NCI-H1417 treated with DMSO at 0.1 percent for 48 hours (cell line): ENCODE measurements at places on chromosomes 16 and 17.

DNA sequence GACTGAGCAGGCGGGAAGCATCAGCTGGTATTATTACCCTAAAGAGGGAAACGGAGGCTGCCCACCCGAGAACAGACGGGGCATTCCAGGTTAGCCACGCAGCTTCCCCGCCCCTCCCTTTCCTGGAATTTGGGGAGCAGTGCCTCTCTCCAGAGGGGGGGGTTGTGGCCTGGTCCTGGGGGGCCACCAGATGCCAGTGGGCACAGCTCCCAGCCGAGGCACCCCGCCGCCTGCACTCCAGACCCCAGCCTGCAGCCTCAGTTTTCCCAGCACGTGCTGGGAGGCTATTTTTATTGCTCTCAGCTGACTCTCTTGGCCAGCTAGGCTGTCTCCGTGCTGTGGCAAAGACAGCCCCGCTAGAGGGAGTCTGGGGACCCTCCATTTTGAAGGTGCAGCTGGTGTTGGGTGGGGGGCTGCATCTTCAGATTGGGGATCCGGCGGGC is 62.7 kb upstream of the GSE1 start:
- DNase-seq: no peak

DNA sequence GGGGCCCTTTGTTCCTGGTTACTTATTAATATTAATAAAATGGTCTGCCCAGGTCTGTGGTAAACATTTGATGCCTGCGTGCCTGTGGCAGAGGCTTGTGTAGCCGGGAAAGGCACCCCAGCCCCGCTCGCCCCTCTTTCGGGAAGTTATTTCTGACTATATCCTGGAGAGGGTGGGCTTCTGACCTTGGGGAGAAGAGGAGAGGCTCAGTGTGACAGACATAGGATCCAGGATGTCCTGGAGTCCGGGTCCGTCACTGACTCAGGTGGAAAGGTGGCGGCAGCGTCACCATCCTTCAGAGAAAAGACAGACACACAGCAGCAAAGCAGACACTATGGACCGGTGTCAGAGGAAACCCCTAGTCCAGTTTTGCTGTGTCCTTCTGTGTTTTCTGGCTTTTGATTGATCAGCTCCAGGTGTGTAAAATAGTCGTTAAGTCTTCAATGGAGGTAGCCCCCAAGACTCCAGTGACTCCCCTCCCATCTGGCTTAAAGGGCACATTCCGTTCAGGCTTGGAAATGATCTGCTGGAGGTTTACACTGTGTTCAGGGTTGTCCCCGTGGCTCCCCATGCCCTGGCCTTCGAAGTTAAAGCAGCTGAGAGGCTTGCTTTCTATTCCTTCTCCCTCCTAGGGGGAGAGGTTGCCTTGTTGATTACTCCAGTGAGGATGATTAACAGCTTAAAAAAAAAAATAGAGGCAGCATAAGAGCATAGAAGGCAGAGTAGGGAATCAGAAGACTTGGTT is 81.6 kb downstream of the CCDC182 start:
- DNase-seq: no peak

GRCh38 chr17:21131137-21131536 is 4.4 kb downstream of the DHRS7B start:
- no peak for DNase-seq

DNA sequence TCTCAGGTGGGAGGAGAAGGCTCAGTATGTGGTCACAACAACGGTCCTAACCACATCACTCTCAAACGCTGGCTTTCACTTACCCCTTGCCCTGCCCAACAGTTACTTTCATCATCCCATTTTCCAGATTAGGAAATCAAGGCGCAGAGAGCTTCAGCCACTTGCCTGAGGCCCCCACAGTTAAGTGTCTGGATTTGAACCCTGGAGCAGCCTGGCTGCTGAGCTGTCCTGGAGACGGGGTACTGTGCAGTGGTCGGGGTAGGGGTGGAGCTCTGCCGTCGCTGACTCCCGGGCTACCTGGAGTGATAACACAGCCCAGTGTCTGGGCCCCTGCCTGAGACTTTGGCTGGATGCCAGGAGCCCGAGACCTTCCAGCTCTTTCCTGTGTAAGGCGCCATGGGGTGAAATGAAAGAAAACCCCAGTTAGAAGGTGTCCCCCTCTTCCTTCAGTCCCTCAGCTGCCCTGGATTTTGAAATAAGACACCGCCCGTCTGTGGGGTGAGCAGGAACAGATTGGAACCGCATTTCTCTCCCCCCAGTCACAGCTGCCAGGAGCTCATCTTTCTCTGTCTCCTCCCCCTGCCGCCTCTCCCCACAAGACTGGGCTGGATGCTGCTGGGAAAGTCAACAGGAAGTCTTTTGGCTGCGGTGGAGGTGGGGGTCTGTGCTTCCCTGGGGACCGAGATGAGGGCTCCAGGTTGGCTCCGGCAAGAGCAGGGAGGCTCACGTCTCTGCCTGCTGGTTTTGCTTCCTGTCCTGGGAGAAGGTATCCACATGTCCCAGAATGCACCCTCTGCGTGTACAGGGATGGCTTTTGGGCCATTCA is 280.2 kb downstream of the SEC14L1 start:
- peak; percentile 76 for DNase-seq

DNA sequence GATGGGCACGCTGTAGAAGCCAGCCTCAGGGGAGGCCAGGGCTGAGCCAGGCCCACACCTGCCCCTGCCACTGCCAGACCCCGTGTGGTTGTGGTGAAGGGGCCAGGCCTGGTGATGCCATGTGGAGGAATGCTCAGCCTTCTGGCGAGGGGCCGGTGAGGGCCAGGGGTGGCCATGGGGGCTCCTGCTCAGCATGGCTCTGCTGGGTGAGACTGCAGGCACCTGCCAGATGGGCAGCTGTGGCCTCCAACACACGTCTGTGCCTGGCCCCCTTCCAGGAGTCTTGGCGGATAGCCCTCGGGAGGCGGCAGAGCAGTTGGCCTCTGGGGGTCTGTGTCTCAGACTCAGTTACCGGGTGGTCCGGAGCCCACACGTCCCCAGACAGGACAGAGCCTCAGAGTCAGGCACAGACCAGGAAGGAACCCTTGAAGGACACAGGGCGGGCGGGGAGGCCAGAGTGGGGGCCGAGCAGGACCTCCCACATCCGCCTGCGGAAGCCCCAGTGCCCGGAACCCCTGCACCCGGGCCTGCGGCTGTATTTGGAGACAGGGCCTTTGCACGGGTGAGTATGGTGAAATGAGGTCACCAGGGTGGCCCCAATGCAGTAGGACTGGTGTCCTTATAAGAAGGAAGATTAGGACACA is 22.5 kb upstream of the CHMP6 start:
- no peak for DNase-seq

- DNase-seq: no peak
These were observed 7.3 kb downstream of the CDH11 start for GRCh38 chr16:65114527-65114926.

DNA sequence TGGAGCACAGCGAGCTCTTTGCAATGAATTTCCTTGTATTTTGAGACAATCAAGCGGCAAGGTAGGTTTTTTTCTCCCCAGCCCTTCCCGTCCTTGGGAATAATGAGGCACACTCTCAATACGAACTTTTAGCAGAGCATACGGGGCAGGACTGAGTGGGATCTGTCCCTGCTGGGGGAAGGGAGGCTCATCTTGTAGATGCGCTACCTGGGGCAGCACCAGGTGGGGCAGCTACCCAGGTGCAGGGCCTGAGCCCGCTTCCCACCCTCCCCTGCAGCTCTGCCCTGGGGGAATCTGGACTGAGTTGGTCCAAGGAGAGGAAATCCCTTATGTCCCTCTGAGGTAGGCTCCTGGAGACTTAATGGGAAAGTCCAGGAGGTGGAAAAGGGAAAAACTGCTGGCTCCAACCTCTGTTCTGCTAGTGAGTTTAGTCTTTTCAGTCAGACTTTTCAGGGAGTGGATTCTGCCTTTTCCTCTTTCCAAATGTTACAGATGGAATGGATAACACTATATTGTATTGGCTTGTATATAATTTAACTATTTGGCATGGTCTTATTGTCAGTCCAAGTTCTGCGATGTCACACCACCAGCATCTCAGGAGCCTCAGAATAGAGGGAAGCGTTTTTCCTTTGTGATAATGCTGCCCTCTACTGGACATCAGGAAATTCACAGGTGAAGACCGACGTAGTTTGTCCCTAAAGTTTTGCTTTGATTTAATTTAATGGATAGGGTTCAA is 9.6 kb upstream of the CES1 start:
- DNase-seq: no peak

GRCh38 chr16:31118223-31119155 is 1.0 kb downstream of the KAT8 start:
- no peak for DNase-seq
